ENCODE measurements at places on chromosomes 4 and X.

DNA sequence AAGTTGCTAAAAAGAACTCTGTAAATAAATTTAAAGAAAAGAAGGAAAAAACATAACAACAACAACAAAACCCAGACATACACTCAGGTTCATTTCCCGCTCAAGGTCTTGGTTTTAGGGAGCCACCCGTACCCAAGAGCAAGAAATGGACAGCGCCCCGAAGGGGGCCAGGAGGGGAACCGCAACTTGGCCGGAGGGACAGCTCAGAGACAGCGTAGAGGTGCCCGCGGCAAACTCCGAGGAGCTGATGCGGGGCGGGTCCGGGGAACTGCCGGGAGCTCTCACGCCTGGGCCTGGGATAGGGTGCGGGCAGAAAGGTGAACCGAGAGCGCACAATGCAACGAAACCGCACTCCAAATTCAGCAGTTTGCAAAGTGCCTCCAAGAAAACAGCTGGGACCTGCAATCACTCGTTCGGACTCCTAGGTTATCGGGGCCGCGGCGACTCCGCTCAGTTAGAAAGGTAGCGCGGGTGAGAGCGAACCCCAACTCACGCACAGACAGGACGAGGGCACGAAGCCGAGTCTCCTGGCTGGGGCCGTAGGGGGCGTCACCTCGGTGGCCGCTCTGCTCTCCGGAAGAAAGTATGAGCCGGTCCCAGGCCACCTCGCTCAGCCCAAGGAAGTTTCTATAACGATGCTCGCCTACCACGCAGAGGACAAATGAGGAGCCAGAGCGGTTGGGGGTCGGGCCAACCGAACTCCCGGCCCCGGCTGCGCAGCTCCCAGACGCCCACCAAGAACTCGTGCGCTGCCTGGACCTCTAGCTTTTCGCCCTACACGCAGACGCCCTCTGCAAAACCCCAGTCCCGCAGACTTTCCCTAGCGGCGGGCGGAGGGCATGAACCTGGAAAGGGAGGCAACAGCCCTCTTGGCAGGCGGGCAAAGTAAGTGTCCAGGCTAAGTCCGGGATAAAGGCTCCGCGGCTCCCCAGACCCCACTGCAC is 1.4 kb downstream of the NDNF start:
- DNase-seq = peak; percentile 10

DNA sequence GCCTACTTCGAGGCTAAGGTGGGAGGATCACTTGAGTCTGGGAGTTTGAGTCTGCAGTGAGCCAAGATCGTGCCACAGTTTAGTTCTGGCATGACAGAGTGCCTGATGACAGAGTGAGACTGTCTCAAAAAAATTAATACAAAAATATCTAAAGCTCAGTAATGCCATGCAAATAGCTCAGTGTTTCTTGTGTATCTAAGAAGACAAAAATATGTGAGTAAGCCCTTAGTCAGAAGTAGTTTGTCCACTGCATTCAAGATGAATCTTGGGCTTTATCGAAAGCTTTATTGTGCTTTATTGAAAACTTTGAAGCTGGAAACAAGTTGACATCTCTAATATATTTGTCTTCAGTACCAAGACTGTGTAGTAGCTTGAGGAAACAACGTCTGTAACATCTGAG is 115.9 kb downstream of the GPAT3 start:
- DNase-seq = no peak

GRCh38 chrX:21838937-21839333 is 482 bp upstream of the MBTPS2 start:
- no peak for DNase-seq

GRCh38 chr4:67087897-67088296 is 457.4 kb downstream of the CENPC start:
- DNase-seq = peak; percentile 14

DNA sequence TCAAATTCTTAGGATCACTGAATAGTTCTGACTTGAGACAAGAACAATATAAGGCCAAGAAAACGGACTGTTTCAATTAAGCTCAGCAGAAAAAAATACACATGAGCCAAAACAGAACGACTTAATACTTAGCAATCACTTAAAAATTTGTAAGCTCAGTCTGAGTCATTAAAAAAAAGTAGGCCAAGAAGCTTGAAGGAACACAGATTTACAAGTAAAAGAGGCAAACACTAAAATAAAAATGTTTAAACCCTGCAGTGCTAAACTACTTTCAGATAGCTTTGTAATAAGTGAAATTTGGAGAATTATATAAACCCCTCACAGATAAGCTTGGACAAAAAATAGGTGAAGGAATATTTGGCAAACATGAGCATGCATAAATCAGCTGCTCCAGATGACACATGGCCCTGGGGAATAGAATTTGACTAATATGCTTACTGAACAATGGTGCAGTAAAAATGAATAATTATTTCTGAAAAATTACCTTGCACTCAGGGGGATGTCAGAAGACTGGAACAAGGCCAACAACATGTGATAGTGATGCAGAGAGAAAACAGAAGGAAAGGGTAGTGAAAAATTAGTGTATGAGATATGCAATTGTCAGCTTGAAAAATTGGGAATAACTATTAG is 49.6 kb downstream of the LNX1 start:
- no peak for DNase-seq

All from activated T-helper 2 cell treated with anti-CD3 and anti-CD28 coated beads, Interferon-gamma antibody, Interleukin-2, Interleukin-4, amounts not matched to agents 10 μg/mL and 5 μg/mL and 100 μg/mL, durations not matched to agents 14 hours and 24 hours and 36 hours (primary cell).